ENCODE measurements at places on chromosomes 2 and 18.

DNA sequence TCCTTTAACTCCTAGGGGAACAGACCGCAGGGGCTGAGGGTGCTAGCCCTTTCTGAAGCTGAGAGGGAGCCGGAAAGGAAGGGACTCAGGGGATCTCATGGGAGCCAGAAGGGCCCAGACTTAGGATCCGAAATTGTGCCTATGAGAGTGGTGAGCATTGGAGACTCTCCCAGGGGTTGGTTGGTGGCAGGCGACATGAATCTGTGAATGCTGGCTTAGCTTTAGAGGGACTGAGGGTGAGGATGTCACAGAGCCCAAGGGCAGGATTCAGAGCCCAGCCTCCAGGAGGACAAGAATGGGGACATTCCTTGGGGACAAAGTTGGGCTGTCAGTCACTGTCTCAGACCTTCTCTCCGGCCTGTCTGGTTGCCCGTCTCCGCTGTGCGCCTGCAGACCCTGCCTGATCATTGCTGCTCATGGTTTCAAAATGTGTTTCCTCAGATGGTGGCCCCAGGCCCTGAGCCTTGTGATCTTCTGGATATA is 17.5 kb downstream of the GNLY start:
- DNase-seq: no peak

GRCh38 chr2:38875227-38875575 is 533 bp downstream of the DHX57 start:
- DNase-seq: no peak

DNA sequence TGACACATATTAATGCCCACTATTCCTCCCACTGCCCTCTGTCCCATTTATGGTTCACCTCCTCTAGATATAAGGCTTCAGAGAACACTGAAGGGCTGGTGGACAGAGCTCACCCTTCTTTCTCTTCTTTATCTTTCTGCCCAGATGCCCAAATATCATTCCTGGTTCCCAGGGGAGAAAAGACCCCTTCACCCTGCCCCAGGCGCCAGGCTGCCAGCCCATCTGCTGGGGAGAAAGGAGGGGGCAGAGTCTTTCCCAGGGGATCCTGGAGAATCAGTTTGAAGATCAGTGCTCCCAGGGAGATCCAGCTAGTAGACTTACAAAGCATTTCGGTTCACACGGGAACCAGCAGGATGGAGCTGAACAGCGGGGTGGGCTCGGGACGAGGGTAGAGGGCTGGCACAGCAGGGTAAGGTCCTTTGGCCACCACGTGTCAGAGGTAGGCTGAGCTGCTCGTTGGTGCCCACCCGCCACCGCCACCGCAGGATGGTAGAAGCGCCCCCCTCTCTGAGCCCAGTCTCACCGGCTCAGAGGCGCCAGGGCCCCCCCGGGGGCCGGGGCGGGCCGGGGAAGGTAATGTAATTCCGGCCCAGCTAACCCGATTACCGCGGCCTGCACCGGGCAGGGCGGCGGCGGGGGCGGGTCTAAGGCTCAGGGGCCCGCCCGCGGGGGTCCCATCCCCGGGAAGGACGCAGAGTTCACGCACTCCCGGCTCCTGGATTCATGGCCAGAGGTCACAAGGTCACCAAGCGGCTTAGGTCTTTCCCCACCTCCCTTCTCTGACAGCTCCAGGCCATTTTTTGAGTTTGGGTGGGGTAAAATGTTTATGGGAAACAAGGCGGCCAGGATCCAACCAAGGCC is 1.3 kb upstream of the TLX2 start:
- DNase-seq: no peak

DNA sequence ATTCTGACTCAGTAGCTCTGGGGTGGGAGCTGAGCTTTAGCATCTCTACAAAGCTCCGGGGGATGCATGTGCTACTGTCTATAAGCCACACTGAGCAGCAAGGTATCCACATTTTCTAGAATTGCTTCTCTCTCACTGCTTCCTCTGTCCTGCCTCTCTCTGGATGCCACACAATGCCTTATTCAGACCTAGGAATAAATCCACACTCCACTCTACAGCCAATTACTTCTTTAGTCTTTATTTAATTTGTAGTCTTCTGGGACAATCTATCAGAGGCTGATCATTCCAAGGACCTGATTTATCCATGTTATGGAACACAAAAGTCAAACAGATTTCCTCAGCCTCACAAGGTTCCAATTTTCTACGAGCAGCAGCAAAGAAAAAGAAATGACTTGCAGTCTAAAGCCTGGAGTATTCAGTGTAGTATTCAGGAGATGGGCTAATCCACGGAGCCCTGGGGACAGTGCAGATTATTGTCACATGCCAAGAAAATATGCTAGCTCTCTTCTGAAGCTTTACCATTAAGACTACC is 4.4 kb downstream of the BCL2 start:
- no peak for DNase-seq

DNA sequence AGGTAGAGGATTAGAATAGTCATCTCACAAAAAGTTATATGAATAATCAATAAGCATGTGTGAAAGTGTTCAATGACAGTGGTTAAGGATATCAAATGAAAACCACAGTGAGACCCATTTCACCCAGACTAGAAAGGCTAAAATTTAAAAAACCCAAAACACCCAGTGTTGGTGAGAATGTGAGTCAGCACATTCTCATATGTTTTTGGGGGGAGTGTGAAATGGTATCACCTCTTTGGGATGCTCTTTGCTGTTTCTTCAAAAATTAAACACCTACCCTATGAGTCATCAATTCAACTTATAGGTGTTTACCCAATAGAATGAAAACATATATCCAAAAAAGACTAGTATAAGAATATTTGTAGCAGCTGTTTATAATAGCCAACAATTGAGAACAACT is 69.8 kb downstream of the MAP3K20 start:
- DNase-seq: no peak

GRCh38 chr18:45837283-45838070 is 12.0 kb downstream of the SIGLEC15 start:
- DNase-seq: no peak

GRCh38 chr2:7634409-7634808 is 717.2 kb downstream of the RNF144A start:
- no peak for DNase-seq

DNA sequence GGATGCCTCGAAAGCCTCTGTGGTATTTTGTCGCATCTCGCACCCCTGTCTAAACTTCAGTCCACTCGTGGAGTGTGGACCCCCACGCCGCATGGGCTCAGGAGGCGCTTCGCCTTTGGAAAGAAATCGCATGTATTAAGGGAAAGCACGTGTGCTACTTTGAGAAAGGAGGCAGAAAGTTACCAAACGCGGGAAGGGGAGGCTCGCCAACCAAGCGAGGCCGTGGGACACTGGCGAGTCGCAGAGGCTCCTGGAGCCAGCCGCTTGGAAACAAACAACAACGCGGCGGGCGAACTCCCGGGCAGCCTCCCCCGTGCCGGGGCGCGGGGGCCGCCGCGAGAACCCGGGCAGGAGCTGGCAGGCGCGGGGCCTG is 455 bp upstream of the AGAP1 start:
- DNase-seq: no peak

GRCh38 chr18:26262156-26262555 is 35.9 kb downstream of the TAF4B start:
- DNase-seq: no peak

DNA sequence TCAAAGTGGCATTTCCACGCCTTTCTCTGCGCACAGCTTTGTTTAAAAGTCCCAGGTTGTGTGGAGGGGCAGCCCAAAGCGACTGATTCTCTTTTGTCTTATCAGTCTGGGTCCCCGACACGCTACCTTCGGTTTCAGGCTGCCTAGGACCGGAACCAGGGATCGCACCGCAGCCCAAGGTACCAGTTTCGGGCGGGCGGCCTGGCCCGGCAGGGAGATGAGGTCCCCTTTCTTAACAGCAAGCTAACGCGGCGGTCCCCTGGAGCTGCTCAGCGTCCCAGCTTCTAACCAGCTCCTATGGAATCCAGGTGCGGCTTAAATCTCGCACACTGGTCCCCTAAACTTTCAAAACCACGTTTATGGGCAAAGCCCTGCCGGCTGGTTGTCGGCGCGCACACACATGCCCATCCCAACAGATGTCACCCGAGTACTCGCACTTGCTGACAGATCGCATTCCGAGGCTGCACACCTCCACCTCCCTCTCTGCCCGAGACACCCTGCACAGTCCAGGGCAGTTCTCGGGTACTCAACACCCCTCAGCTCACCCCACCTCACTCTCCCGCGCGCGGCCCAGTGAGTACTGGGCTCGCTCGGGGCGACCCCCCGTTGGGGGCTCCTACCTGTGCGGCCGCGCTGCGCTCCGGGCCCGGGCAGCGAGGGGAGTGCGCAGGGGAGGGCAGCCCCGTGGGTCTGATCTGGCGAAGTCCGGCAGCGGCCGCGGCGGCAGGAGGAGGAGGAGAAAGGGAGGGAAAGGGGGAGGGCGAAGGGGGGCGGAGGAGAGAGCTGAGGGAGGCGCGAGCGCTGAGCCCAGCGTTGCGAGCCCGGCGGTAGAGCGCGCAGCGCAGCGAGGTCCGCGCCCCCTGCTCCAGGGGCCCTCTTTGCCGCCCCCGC is at the start of gene EFEMP1:
Gene EFEMP1 (minus strand): TSS at position 692 of the 891 bp plus-strand sequence. CDS start 1,342 bp downstream, outside the sequence.
- no peak for DNase-seq

DNA sequence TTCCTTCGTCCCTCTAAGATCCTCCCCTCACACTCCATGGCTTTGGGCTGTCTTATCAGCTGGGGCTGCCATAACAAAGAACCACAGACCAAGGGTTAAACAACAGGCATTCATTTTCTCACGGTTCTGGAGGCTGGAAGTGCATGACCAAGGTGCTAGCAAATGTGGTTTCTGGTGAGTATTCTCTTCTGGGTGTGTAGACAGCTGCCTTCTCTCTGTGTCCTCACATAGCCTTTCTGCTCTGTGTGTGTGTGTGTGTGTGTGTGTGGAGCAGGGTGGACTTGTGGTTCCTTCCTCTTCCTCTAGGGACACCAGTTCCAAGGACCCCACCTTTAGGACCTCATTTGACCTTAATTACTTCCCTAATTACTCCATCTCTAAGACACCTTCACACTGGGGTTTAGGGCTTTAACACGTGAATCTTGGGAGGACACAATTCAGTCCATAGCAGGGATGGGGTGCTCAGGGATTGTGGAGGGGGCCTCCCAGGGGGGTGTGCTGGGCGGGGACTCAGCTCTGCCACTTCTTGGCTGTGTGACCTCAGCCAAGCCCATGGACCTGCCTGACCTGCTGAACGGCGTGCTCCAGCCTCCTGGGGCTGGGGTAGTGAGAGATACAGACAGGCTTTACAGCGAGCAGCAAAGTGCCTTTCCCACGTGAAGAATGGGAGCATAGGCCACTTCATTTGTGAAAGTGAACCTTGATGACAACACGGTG is 38.0 kb downstream of the ACKR3 start:
- DNase-seq: no peak

DNA sequence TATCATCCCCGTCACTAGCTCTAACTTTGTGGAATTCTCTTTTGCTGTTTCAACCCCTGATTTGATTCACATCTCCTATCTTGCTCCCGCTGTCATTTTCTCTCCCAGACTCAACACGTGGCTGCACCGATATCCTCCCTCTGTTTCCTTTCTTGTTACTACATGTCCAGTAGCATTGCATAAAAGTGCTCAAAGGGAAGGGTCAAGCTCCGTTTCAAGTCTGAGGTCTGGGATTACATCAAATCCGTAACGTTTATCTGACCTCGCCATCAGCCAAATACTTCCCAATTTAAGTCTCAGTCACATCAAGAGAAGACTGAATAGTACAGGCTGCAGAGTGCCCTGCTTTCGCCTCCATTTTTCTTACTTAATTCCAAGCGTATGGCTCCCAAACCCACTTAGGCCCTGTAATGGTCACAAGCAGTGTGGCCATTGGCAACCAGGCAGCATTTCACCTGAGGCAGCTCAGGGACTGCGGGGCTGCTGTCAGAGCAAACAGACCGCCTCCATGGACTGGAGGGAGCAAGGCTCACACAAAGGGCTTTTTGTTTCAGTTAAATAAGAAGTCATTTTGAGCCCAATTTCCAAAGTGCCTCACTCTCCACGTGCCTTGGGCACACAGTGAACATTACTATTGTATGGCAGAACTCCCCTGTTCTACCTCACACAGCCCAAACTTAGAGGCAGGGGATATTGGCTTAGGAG is 217.8 kb downstream of the BCL11A start:
- DNase-seq: no peak

GRCh38 chr18:33232318-33232626 is 208.2 kb downstream of the CCDC178 start:
- DNase-seq: no peak

DNA sequence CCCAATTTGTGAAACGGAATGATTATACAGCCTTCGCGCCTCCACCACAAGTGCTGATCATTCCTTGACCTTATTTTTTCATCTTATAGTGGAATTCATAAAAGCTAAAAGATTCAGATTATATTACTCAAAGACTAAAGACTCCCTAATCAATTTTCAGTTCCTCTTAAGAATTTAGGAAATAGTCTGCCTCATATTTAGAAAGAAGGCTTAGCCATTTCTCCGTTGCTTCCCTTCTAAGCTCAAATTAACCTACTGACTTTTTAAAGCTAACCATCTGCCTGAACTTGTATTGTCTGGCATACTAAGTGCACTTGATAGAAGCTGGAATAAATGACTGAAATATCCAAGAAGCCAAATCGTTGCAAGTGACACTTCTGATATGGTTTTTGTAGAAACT is 44.7 kb downstream of the HNRNPLL start:
- no peak for DNase-seq

GRCh38 chr18:39480494-39481195 is 1915.0 kb upstream of the CELF4 start:
- DNase-seq: no peak

DNA sequence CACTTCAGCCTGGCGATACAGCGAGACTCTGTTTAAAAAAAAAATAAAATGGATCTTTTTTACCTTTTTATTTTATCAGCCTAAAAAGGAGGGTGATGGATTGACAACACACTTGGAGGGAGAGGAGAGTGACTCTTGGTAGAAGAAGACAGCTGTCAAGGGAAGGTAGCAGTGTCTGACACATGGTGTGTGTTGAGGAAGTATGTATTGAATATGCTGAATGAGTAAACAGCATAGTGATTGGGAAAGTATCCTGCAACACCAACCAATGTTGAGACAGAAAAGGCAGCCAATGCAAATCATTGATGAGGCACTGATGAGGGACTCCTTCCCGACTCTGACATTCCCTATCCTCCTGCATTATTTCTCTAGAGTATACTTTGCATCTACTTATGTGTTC is 306.4 kb downstream of the LPIN1 start:
- DNase-seq: no peak

DNA sequence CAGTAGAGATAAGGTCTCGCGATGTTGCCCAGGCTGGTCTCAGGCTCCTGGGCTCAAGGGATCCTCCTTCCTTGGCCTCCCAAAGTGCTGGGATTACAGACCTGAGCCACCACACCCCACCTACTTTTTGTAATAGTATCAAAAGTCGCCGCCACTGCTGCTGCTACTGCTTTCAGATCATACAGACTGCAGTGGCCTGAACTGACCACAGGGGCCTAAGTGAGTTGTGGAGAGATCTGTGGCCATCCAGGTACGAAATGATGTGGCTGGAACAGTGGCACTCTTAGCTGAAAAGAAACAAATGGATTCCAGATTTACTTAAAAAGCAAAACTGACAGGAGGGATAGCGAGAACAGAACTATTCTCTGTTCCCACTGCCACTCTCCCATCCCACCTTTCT is 32.9 kb upstream of the POMC start:
- no peak for DNase-seq

DNA sequence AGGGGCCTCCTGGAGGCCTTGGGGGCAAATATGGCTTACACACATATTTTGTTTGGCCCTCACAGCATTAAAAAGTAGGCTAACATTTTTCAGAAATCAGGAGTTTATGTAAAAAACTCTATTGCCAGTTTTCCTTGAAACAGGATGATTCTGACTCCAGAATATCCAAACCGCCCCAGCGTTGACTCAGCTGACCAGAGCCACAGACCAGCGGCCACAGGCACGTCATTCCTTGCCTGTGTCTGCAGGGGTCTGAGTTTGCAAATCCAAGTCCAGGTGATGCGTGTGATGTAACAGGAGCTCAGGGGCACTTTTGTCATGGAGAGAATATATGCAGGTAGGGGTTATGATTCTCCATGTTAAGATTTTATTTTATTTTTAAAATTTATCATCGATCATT is 79.4 kb upstream of the ALKAL2 start:
- DNase-seq: no peak

Measured in activated gamma-delta T cell (primary cell).